ENCODE measurements at places on chromosomes 13 and 19.

DNA sequence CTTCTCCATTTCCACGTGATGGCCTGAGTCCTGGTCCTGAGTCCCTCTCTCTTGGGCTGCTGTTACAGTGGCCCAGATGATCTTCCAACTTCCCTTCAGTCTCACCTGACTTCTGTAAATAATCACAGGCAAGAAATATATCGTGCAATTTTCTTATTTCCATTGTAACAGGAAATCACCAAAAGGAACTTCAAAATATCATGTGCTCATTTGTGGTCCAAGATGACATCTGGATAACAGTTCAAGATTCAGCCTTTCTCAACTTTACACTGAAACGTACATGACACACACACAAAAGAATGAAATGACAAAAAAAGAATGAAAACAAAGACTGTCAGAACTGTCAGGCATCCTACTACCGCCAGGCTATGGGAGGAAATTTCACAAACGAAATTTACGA, 22.0 kb upstream of the RAP2A start:
- DNase-seq, result no peak

GRCh38 chr13:98507282-98507797, 69.6 kb downstream of the STK24 start:
- no peak for DNase-seq

DNA sequence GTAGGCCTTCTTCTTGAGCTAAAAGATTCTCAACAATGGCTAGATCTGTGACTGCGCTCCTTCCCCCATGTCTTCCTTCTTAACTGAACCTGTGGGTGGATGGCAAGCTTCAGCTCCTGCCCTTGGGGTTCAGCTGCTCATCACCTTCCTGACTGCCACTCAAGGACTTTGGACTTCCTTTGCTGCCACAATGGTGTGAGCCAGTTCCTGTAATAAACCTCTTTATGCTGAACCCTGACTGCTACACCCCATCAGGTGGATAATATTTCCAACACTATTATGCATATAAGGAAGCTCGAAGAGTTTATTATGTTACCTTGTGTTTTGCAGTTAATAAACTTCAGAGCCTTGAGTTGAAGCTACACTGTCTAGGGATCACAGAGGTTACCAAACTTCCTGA, 208.9 kb upstream of the SLC10A2 start:
- no peak for DNase-seq

DNA sequence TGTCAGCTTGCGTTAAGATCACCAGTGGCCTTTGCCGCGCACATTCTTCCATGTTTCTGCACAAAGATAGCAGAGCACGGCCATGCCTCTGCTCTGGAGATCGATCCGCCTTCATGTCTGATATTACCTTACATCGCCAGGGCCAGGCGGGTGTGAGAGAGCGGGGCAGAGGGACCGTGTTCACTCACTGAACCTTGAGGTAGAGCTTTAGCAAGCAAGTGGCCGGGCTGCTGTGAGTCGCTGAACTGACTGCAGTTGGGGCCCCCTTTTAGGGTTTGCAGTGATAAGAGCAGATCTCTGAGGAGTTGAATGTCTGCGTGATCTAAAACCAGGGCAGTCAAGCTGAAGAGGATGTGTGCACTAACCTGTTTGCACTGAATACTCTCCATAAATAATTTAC, 275.4 kb upstream of the OBI1 start:
- DNase-seq, result no peak

GRCh38 chr19:41882568-41883462, at the start of gene ARHGEF1:
TSS of gene ARHGEF1 (plus strand) at chr19:41883184. CDS start at chr19:41888083, 4,899 bp downstream.
- DNase-seq, result peak; percentile 66

DNA sequence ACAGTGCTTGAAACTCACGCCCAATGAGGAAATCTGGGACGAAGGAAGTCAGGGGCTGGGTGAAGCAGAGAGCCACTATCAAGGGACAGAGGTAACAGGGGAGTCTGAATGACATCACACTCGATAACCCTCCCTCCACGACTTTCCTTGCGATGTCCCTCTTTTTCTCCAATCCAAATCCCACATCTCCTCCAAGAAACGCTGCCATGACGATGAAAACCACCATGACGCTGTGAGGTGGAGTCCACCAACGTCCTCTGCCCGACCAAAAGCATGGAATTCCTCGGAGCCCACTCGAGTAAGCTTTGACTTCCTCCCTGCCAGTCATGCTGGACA, 967 bp downstream of the REXO1 start:
- DNase-seq, result no peak
